Stimulated activated CD4-positive, alpha-beta T cell treated with anti-CD3 and anti-CD28 coated beads, Interleukin-1b, Interleukin-23, amount 100 ng/mL, for 1 hour (primary cell): ENCODE measurements at places on chromosomes 4 and X.

DNA sequence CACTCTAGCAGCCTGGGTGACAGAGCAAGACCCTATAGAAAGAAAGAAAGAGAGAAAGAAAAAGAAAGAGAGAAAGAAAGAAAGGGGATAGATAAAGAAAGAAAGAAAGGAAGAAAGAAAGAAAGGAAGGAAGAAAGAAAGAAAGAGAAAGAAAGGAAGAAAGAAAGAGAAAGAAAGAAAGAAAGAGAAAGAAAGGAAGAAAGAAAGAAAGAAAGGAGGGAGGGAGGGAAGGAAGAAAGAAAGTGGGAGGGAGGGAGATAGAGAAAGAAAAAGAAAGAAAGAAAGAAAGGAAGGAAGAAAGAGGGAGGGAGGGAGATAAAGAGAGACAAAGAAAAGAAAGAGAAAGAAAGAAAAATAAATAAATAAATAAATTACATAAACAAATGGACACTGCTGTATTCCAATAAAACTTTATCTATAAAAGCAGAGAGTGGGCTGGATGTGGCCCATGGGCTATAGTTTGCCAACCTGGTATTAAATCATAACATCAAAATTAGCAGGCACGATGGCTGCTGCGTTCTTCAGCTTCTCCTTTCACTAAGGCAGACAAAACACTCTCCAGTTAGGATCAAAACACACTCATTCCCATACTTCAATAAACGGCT, 165.0 kb downstream of the ZNF674 start:
- DNase-seq, result no peak

GRCh38 chr4:88672987-88673386, 24.6 kb downstream of the NAP1L5 start:
- DNase-seq, result no peak

GRCh38 chr4:85486425-85487086, 11.6 kb downstream of the ARHGAP24 start:
- no peak for DNase-seq

GRCh38 chr4:64781737-64782326, 372.6 kb upstream of the TECRL start:
- DNase-seq, result no peak

GRCh38 chr4:30870513-30870912, 150.3 kb downstream of the PCDH7 start:
- DNase-seq, result no peak

GRCh38 chr4:20367446-20367845, 115.7 kb downstream of the SLIT2 start:
- DNase-seq, result no peak
